Thoracic aorta (tissue), 2 donors: ENCODE measurements at places on chromosomes 16 and 17. TPM values are rescaled to one million over a fixed set of nuclear protein-coding genes. Genes with fewer than 3 reads are reported as not detected.
A peak's percentile ranks its signal among the peaks of the same experiment; 100 is the strongest.

The TLCD1 gene
- total RNA-seq: 1.9 TPM

GRCh38 chr17:35766903-35767510 is 6.3 kb downstream of the C17orf50 start:
- H3K4me3 ChIP-seq: no peak overlapping the region
- DNase-seq: no peak
- no peaks in the 10 kb centered on the region for H3K27me3 ChIP-seq
- H3K27ac ChIP-seq: no peak overlapping the region
- H3K36me3 ChIP-seq: no peaks in the 10 kb centered on the region
- H3K4me1 ChIP-seq: peaks cover 7% of the 10 kb centered on the region

GRCh38 chr17:75001915-75002843 is 10.3 kb upstream of the MRPL58 start:
- no peaks in the 10 kb centered on the region for H3K4me1 ChIP-seq
- H3K27ac ChIP-seq: no peak overlapping the region
- DNase-seq: no peak

GRCh38 chr17:2023692-2024571 is 1.2 kb downstream of the RTN4RL1 start:
- H3K36me3 ChIP-seq: no peaks in the 10 kb centered on the region
- H3K27ac ChIP-seq: no peak overlapping the region
- no peaks in the 10 kb centered on the region for H3K27me3 ChIP-seq
- no peak for DNase-seq
- peak overlapping the region; percentile 77 for H3K4me3 ChIP-seq
- H3K4me1 ChIP-seq: peaks cover 3% of the 10 kb centered on the region

DNA sequence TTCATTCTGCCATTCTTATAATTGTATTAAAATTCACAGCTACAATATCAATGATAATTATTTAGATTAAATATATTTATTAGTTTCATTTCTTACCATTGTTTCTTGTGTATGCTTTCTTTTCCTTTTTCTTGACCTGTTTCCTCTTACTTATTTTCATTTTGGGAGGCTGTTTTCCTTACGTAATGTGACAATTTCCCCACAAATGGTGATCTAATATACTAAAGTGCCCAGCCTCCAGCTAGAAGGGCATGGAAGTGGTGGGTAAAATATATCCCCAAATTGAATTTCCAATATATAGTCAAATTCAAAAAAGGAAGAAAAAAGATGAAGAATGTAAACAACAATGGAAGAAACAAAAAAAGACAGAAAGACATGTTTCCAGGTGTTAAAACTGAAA is 1.5 kb upstream of the ABCA6 start:
- no peak for DNase-seq
- H3K4me3 ChIP-seq: no peak overlapping the region
- H3K27me3 ChIP-seq: no peaks in the 10 kb centered on the region
- no peaks in the 10 kb centered on the region for H3K4me1 ChIP-seq

The NPB gene
- 2.6 TPM for total RNA-seq

GRCh38 chr16:24753437-24753836 is 24.0 kb downstream of the TNRC6A start:
- peaks cover 39% of the 10 kb centered on the region for H3K4me1 ChIP-seq
- H3K4me3 ChIP-seq: no peak overlapping the region
- no peaks in the 10 kb centered on the region for H3K27me3 ChIP-seq
- H3K27ac ChIP-seq: no peak overlapping the region
- no peaks in the 10 kb centered on the region for H3K36me3 ChIP-seq

The CLEC3A gene
- total RNA-seq: not detected

GRCh38 chr16:51228097-51228659 is 77.1 kb upstream of the SALL1 start:
- no peaks in the 10 kb centered on the region for H3K4me1 ChIP-seq
- no peak overlapping the region for H3K27ac ChIP-seq
- H3K4me3 ChIP-seq: no peak overlapping the region
- DNase-seq: no peak

The TPSG1 gene
- total RNA-seq: not detected

The TMEM92 gene
- 1.4 TPM for total RNA-seq

- DNase-seq: no peak
- H3K27ac ChIP-seq: no peak overlapping the region
- no peaks in the 10 kb centered on the region for H3K27me3 ChIP-seq
- H3K36me3 ChIP-seq: no peaks in the 10 kb centered on the region
These were observed 97.4 kb upstream of the C17orf78 start for GRCh38 chr17:37278247-37278894.

The TBC1D3H gene
- total RNA-seq: not detected

GRCh38 chr16:14004031-14004728 is 66.9 kb upstream of the MRTFB start:
- no peak for DNase-seq
- H3K4me3 ChIP-seq: no peak overlapping the region
- no peaks in the 10 kb centered on the region for H3K27me3 ChIP-seq
- no peaks in the 10 kb centered on the region for H3K36me3 ChIP-seq
- H3K4me1 ChIP-seq: peaks cover 44% of the 10 kb centered on the region
- peak overlapping the region; percentile 85 for H3K27ac ChIP-seq

DNA sequence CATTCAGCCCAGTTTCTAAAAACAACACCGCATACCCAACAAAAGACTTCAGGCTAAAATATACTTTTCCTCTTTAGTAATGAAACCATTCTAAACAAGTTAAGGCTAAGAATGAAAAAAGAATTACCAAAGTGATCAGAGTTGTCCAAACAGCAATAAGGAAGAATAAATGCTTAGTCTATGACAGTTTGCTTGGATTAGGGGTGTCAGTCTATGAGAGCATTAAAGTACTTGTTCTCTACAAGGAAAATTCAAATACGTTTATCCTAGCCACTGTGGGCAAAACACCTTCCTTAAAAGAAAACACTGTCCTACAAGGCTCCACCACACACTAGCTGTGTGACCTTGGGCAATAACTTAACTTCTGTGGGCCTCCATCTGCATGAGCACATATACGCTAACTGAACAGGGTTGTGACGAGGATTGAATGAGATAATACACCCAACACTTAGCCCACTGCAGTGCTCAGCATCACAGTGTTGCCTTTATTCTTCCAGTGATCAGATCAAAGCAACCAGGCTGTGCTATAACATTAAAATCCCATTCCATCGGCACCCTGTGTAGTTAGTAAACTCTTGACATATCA is 53.6 kb downstream of the TEX2 start:
- DNase-seq: no peak
- H3K4me1 ChIP-seq: peaks cover 14% of the 10 kb centered on the region
- no peaks in the 10 kb centered on the region for H3K27me3 ChIP-seq
- peaks cover 6% of the 10 kb centered on the region for H3K36me3 ChIP-seq
